CD4-positive, alpha-beta T cell treated with Interleukin-12 subunit alpha and Interleukin-12 subunit beta, for 1 hour (primary cell): ENCODE measurements at places on chromosomes 5 and 9.

GRCh38 chr9:35254237-35254636 is 92.4 kb downstream of the UNC13B start:
- no peak for DNase-seq

DNA sequence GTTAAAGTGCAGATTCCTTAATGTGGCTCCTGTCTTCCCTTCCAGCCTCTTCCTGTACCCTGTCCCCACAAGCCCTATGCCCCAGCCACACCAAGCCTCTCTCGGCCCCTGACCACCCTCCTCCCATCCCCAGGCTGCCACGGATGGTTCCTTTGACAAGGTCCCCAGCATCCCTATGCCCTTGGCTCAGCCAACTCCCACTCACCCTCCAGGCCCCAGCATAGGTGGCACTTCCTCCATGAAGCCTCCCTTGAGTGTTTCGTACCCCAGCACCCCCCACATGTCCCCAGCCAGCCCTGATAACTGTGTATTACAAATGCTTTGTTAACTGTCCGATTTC is 115.5 kb upstream of the TBC1D2 start:
- no peak for DNase-seq

GRCh38 chr5:53076014-53076583 is 33.5 kb downstream of the MOCS2 start:
- no peak for DNase-seq

GRCh38 chr9:18052060-18052459 is 421.9 kb upstream of the ADAMTSL1 start:
- DNase-seq = no peak

DNA sequence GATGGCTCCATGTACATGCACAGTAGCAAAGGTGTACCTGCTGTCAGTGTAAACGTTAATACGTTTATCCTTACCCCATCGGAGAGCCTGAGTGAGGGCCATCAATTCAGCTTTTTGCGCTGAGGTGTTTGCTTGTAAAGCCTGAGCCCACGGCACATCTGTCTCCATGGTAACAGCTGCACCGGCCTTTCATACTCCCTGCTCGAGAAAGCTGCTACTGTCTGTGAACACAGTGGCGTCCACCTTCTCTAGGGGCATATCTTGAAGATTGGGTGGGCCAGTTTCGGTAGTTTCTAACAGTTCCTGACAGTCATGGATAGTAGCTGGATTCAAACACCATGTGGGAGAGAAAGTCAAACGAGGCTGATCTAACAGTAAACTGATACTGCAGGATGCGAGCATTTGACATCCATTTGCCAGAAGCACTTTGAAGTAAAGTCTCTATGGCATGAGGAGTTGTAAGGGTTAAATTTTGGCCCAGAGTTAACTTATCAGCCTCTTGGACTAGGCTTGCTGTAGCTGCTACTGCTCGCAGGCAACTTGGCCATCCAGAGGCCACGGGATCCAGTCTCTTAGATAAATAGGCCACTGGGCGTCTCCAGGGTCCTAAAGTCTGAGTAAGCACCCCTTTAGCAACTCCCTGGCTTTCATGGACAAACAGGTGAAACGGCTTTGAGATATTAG is 21.0 kb upstream of the RHOBTB3 start:
- no peak for DNase-seq

DNA sequence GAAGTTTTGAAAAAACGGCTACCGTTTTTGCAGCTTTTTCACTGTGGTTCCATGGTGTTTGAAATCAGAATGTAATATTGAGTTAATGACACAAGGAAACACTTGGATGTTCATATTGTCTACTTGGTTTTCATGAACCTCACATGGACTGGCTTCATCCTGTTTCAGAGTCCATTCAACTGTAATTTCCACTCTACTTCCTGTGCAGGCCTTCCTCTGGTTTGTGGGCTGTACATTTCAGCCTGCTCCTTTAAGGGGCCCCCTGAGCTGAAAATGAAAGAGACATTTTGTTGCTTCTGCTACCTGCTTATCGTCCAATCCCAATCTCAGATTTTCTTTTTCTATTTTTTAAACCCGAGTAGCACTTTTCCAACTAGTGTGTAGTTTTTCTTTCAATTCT is 41.8 kb upstream of the CDKN2B start:
- DNase-seq = peak; percentile 23

GRCh38 chr9:82504620-82505019 is 516.0 kb downstream of the SPATA31D1 start:
- DNase-seq = no peak

GRCh38 chr5:2020730-2021129 is 138.0 kb upstream of the IRX4 start:
- DNase-seq = no peak

DNA sequence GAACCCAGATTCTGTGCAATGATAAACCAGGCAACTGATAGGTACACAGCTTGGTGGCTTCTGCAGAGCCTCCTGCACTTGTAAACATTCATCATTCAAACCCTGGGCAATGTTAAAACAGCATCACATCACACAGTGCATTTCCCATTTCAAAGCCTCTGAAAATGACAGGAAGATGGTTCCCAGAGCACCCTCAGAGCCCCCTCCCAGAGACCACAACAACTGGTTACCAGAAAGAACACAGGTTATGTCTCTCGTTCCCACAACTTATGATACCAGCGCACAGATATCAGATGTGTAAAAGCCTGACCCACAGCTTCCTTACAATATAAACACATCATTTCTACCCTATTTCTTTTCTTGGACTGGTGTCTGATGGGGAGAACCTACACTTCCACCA is 248.7 kb downstream of the AUH start:
- no peak for DNase-seq

DNA sequence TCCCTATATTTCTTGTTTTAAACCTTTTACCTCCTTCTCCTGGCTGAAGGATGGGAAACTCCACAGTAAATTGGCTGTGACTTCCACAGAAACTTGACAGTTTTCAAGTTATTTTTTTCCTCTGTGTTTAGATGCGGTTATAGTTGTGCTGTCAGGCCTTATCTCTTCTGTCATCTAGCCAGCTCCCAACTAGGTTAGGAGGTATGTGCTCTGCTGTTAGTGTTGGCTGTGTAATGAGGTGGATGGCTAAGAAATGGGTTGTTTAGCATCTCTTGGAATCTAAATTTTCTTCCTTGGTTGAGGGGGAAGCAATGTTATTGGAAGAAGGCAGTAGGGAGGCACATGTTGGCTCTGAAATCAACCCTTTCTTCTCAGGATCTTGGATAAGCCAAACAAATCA is 149.9 kb upstream of the RUSC2 start:
- no peak for DNase-seq
